ENCODE measurements at places on chromosomes 5 and 9.

- DNase-seq: no peak
These were observed 135.9 kb upstream of the MARCHF11 start for GRCh38 chr5:16315501-16315900.

DNA sequence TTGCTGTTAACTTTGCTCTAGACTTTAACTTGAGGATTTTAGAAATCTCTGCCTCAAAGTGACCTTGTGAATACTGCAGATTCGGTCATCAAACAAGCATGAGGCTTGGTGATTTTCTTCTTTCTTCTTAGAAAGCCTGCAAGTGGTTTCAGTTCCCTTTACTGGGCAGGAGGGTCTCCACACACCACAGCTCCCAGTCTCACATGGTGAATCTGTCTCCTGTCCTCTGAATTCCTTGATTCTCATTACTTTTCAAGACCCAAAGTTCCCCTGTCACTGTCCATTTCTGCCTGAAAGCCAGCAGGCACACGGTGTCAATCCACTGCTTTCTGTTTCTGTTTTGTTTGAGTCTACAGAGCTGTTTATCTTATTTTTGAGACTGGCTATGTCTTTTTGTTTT lies 14.1 kb downstream of the HSPB3 start:
- no peak for DNase-seq

GRCh38 chr5:80035839-80036238 lies 691 bp downstream of the THBS4 start:
- DNase-seq: no peak

- DNase-seq: no peak
These were observed 14.7 kb downstream of the ERP44 start for GRCh38 chr9:100084128-100084453.

GRCh38 chr9:106065579-106066214 lies 371.4 kb downstream of the TMEM38B start:
- no peak for DNase-seq

DNA sequence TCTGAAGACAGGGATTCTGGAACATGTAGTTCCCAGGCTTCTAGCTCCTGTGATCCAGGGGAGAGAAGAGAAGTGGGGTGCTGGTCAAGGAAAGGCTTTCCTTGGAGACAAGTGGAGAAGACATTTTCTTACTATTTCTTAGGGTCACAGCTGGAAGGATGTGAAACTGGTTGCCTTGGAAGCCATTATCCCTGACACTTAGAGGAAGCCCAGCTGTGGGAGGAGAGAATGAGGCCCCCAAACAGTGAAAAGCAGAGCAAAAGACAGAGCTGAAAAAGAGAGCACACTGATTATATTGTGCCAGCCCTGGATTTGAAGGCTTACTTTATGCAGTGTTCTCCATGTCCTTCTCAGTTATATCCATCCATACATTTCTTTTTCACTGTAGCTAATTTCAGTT lies 17.5 kb upstream of the SHB start:
- no peak for DNase-seq

GRCh38 chr5:76620166-76620565 lies 3.0 kb downstream of the F2RL2 start:
- no peak for DNase-seq

DNA sequence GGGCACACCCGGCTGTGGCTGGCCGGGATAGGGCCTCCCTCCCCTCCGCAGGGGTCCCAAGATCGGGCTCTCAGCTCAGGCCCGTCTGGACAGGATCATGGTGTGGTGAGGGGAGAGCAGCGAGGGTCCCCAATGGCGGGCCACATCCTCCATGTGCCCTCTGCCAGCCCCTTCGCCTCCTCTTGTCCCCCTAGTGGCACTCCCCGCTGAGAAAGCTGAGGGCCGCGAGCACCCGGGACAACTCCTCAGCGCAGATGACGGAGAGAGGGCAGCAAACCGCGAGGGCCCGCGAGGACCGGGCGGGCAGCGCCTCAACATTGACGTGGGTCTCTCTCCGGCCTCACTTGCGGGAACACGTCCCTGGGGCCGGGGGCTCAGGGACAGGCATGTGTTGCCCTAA lies 24.6 kb downstream of the NKD2 start:
- no peak for DNase-seq

GRCh38 chr9:76401580-76402354 lies 7.5 kb upstream of the RFK start:
- no peak for DNase-seq

GRCh38 chr5:95959888-95960666 lies 1.6 kb downstream of the ELL2 start:
- no peak for DNase-seq

All from stimulated activated CD4-positive, alpha-beta T cell treated with anti-CD3 and anti-CD28 coated beads, Interleukin-4, amount 100 ng/mL, for 48 hours (primary cell).